Stimulated activated CD4-positive, alpha-beta T cell treated with anti-CD3 and anti-CD28 coated beads, Interleukin-4, amount 100 ng/mL, for 24 hours (primary cell): ENCODE measurements at places on chromosomes 1 and 21.

GRCh38 chr1:200157715-200158114, 130.2 kb downstream of the NR5A2 start:
- no peak for DNase-seq

- no peak for DNase-seq
Measured at GRCh38 chr1:224528900-224529299, 87.2 kb upstream of the CNIH3 start.

GRCh38 chr1:229217716-229218115, 53.2 kb upstream of the RAB4A start:
- DNase-seq: no peak

GRCh38 chr1:10888791-10889649, 92.6 kb upstream of the CASZ1 start:
- DNase-seq: no peak

DNA sequence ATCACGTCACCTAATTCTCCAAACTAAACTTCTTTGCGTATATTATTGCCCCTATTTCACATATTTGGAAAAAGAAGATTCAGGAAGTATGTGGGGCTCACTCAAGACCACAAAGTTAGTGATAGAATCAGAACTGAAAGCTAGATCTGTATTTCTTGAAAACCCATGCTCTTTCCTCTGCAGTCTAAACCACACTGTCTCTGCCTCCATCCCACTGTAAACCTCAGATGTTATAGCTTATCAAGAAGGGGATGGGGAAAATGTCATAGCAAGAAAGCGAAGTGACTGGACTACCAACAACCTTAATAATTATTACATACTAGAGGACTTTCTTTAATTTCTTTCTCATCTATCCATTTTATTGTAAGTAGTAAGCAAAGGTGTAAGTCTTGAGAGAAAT, 257.7 kb upstream of the SGIP1 start:
- peak; percentile 43 for DNase-seq

DNA sequence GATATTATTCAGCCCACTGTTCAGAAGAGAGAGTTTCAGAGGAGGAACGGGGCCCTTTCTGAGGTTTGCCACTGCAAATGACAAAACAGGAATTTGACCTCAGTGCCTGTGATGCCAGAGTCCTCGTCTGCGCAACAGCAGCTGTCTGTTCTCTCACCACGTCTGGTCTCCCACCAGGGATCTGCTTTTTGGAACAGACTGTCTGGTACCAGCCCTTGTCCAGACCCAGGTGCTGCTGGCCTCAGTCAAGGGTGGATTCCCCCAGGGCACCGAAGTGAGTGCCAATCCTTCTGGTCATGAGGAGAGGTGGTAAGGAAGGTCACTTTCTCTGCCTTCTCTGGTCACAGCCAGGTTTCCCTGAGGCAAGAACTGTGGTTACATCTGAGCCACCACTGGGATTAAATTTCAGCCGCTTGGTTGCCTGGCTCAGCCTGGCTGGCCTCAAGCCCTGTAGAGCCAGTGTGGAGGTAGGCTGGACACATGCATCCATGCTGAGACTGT, 2.3 kb upstream of the BCAN start:
- DNase-seq: no peak

- DNase-seq: no peak
Measured at GRCh38 chr21:19523061-19523460, 1119.5 kb upstream of the TMPRSS15 start.

DNA sequence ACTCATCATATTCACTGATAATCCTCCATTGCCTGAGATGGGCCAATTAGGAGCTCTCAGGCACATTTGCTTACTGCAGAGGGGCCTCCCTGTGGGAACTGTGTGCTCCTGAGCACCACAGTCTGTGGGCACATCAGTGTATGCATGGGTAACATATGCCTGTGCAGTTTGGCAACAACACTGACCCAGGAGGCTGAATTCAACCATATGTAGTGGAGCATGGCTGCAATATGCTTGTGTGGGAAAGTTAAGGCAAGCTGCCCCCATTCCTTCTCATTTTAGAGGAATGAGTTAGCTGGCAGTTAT, 11.8 kb upstream of the FMOD start:
- no peak for DNase-seq

DNA sequence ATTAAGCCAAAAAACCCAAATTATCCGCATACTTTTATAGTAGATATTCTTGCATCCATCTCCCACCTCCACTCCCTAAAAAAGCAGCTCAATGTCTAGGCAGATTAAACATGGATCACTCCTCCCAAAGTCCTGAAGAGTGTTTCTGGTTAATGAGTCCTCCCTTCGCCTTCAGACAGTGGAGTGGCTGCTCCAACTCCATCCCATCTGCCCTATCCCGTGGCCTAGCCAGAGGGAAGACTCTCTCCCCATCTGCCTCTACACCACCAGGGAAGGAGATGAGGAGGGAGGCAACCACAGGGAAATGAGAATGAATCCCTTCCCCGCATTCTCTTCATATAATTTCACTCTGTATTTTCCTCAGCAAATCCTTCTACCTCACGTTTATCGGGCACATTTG, 103.8 kb downstream of the SLC45A1 start:
- DNase-seq: no peak

DNA sequence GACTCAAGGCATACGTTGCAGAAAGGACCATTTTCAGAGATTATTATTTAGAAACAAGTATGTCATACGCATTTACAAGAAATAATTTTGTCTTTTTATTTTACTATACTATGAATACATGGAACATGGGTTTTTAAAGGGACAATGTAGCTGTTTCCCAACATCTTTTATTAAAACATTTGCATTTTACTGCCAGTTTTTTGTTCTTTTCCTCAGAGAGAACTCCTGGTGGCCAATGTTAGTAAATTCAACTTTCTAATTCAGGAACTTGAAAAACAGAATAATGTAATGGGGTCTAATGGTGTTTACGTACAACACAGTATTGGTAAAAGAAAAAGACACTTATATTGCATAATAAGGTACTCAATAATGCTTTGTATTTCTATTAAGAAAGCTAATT, 14.9 kb downstream of the PRDM2 start:
- no peak for DNase-seq

DNA sequence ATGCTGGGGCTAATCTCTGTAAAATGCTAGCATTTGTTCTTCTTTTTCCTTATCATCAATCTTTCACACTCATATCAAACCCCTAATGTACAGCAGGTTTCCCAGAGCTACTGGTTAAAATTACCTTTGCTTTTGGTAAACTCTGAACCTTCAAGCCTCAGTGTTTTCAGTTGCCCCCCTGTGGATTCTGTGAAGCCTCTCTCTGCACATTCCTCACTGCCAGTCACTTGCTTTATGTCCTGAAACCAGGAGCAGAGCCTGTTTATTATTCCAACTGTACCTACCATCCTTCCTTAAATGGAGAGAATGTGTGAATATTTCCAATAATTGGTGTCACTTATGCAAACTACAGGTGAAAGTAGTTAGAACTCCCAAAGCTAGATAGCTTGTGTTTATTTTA, 134.2 kb downstream of the NEK7 start:
- no peak for DNase-seq

GRCh38 chr1:154157520-154158306, 2.8 kb upstream of the NUP210L start:
- DNase-seq: peak; percentile 80

GRCh38 chr1:119554183-119554582, 47.2 kb downstream of the HSD3B1 start:
- DNase-seq: no peak

- DNase-seq: no peak
Measured at GRCh38 chr1:203180611-203181330, 5.1 kb upstream of the MYBPH start.

DNA sequence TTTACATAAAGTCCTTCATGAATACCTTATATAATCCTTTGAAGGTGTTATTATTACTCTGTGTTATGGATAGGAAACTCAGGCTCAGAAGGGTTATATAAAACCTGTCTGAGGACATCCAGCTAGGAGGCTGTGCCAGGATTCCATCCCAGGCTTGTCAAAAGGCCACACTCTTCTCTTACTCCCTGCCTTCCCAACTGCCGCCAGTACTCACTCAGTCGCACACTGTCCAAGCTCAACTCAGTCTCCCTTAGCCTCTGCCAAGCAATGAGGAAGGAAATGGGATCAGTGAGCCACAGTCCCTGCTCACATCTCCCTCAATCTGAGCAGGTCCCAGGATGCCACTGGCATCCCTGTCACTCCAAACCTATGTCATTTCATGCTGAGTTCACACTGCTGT, 94.4 kb downstream of the NAV1 start:
- DNase-seq: no peak

DNA sequence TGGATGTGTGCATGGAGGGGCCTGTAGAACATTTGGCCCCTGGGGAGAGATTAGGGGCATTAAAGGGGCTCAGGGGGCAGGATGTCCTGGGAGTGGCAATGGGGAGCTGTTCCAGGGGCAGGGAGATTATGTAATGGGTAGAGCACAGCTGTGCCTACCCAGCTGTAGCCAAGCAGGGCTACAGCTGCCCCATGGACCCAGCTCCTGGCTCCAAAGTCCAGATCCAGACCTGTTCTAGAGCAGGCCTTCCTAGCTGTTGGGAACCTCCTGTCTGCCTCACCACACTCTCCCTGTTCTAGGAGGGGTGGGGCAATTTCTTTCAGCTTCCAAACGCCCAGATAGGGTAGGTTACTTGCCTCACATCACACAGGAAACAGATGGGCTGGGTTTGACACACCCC, 5.6 kb downstream of the RPS6KA1 start:
- DNase-seq: no peak

GRCh38 chr1:95115708-95116137, 1.4 kb upstream of the TLCD4 start:
- DNase-seq: no peak

GRCh38 chr1:161359291-161359690, 8.4 kb downstream of the CFAP126 start:
- DNase-seq: no peak

- DNase-seq: no peak
Measured at GRCh38 chr1:192858456-192858855, 49.6 kb downstream of the RGS2 start.

GRCh38 chr1:241883159-241883558, 35.2 kb downstream of the EXO1 start:
- DNase-seq: no peak

DNA sequence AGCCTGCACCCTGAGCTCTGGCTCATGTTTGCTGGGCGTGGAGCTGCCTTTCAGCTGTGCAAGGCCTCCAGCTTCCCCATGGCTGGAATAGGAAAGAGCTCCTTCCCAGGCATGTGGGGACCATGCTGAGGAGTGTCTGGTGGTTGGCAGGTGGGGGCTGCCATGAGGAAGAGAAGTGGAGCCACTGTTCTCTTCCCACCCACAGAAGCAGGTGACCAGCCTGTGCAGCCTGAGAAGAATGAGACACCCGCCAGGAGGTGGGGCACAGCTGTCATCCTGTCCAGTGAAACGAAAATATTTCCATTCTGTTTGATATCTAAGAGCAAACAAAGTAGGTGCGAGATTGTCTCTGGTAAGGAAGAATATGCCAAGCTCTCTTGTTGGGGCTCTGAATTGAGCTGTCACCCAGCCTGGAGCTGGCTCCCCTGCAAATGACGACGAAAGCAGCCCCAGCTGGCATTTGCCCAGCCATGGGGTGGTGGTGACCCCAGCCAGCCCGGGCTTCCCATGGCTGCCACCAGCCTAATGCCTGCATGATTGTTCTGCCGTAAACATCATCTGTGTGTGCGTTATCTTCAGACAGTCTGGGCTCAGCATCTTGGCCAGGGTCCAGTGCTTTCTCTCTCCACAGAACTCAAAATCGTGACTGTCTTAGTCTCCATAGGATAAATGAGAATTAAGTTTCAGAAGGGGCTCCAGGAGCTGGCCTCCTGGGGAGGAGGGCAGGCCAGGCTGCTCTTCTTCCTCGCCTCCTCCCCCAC, 429.8 kb upstream of the VAMP3 start:
- DNase-seq: no peak

- no peak for DNase-seq
Measured at GRCh38 chr1:99634971-99635624, 10.8 kb upstream of the PALMD start.

DNA sequence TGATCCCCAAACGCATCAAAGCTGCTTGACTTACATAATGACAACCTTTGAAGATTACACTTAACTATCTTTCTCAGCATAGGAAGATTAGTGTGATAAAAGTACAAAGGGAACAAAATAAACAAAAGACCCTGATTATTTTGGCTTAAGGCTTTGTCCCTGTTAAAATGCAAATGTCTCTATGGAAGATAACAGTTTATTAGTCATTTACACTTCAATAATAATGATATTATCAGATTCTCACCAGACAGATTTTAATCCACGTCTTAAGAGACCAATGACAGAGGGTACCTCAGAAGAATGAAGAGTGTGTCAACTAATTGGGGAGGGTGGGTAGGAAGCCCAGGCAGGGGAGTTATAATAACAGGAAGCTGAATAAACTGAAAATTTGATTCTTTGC, 510.4 kb upstream of the PTBP2 start:
- DNase-seq: no peak

DNA sequence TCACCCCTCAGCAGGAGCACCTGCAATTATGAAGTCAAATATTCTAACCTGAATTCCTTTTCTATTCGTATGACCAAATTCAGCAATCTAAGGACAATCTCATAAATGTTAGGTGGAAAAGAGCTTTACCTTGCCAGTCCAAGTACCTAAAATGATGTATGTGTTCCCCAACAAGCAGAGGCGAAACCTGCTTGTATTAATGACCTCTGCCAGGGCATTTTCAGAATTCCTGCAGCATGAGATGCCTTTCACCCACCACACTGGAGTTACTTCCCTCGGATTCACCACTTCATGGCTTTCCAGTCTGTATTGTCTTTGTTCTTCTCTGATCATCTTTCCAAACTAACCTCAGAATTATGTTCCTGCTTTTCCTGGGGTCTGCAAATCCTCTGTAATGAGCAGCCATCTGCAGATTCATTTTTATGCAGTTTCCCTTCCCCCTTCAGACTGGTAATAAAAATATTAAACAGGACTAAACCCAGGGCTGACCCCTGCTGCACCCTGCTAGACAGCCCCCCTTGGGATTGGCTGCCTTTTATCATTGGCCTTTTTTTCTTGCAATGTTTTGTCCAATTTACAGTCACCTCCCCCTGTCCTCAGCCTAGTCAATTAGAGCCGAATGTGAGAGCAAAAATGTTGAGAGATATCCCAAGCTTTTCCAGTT, 26.6 kb upstream of the CASQ2 start:
- no peak for DNase-seq

- DNase-seq: no peak
Measured at GRCh38 chr1:235199441-235199840, 38.4 kb upstream of the RBM34 start.
